Activated CD8-positive, alpha-beta T cell treated with anti-CD3 and anti-CD28 coated beads, Interleukin-2, amount 10 ng/mL, durations not matched to agents 7 days and 5 days (primary cell): ENCODE measurements at places on chromosomes 3 and 15. TPM values are rescaled to one million over a fixed set of nuclear protein-coding genes. Genes with fewer than 3 reads are reported as not detected.

The DIS3L gene
- 23.6 TPM for total RNA-seq

The DPPA2 gene
- total RNA-seq: not detected

The PLS1 gene
- 3.2 TPM for total RNA-seq

The GP9 gene
- total RNA-seq: not detected

The NEK10 gene
- 0.81 TPM for total RNA-seq

The GPR171 gene
- 124 TPM for total RNA-seq

The HSPBAP1 gene
- 5.9 TPM for total RNA-seq

The CMSS1 gene
- total RNA-seq: 42.6 TPM

The EXD1 gene
- not detected for total RNA-seq

GRCh38 chr3:100810671-100811070 lies 101.4 kb downstream of the TFG start:
- DNase-seq: no peak

DNA sequence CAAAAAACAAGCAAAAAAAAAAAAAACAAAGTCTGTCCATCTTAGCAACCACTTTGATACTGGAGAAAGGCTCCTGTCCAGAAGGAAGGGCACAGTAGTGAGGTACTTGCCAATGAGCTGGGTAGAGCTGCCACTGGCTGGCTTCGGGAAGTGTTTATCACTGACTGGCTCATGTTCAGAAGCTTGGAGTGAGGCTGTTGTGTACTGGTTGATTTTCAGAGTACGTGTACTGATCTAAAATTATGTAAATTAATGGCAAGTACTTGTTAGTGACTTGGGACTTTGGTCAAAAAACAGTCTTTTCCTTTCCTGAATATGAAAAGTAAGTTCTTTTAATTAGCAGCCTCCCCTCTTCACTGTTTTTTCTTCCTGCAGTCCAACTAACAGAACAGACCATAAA lies 979 bp upstream of the ZNF621 start:
- DNase-seq: no peak

DNA sequence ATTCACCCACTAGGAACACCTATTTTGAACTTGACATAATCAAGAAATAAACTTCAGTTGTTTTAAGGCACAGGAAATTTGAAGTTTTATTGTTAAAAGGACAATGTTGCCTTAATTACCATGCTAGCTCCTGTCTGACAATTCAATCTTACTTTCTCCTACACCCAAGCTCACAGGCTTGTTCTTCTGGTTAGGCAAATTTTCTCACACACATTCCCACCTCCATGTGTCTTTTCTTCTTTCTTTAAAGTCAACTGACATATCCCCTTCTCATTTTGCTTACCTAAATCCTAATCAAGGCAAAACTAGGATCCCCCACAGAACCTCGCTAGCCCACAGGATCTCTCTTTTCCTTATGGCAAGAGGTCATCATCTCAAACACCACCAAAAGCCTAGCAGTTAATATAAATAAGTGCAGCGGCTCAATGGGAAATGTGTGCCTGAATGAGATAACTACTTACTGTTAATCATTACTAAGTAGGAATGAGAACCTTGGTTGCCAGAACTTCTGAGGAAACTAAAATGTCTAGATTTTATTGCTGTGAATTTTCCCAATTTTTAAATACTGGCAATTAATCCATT lies 189.3 kb downstream of the PLCH1 start:
- DNase-seq: no peak

DNA sequence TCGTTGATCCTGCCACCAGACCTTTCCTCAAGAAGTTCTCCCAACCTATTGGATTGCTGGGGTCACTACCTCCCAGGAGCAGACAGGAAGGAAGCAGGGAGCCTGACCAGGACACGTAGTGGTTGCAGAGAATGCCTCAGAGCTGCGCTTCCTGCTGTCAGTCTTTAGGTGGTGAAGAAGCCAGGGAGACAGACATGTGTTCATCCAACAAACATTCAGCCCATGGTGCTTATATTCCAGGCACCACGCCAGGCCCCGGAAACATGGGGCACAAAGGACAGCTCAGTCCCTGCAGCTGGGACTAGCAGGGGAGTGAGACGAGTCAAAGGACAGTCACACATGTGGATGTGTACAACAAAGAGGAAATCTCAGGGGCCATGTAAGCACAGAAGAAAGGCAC lies 26.0 kb upstream of the CORO2B start:
- peak; percentile 15 for DNase-seq

GRCh38 chr3:171901615-171902312 lies 58.6 kb downstream of the TMEM212 start:
- DNase-seq: no peak

DNA sequence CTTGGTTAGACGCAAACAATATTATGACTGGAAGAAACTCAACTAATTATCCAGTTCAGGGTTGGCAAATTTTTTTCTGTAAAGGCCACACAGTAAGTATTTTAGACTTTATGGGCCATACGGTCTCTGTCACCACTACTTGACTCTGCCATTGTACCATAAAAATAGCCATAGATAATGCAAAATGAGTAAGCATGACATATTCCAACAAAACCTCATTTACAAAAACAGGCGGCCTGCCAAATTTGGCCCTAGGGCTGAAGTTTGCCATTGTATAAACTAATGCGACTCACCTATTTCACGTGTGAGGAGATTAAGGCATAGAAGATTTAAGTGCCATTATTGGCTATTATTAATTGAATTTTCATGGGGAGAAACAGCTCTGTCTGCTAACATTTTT lies 116.8 kb upstream of the CNTN6 start:
- no peak for DNase-seq

DNA sequence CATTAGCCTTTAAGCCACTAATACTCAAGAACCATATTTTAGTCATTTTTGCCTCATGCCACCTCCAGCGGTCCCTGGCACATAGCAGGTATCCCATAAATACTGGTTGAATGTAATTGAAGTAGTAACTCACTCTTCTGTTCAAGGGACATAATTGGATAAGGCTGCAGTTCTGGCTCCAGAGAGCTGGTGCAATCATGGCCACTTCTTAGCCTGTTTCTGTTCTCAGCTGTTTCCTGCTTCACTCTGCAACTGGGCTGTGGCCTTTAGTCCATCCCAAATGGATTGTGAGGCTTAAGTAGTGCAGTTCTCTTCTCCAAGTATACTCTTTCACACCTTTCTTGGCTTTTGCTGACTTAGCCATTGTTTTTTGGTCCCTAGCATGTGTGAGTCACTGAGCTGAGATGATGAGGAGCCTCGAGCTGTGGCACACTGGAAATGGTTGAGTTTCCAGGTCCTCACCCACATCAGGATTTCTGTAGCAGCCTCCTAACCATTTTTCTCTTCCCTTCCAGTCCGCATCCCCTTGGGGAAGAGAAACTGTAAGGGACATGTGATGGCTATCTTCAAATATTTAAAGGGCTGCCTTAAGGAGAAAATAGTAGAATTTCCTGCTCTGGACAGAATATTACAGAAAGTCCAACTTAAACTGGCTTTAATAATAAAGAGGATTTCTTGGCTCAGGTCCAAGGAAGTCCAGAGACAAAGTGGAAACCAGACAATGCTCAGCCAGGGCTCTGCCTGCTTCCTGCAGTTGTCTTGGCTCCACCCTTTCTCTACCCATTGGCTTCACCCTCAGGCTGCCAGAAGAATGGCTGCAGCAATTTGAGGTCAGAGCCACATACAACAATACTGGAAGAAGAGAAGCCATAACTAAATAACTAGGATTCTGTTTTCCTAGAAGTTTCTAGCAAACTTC lies 305.4 kb upstream of the ROPN1 start:
- no peak for DNase-seq

DNA sequence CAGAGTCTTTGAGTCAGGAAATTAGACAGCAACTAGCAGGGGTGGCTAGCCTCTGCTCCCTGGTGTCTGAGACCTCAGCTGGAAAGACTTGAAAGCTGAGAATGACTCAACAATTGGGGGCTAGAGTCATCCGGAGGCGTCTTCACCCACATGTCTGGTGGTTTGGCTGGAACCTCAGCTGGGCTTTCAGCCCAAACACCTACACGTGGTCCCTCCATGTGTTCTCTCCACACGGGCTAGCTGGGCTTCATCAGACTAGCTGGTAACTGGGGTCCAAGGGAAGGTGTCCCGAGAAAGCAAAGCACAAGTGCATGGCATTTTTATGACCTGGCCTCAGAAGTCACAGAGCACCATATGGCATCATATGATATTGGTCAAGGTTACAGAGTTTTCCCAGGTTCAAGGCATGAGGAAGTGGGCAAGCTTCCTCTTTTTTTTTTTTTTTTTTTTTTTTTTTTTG lies 19.9 kb upstream of the ABHD2 start:
- DNase-seq: peak; percentile 58

GRCh38 chr3:130688015-130688688 lies 58.5 kb downstream of the PIK3R4 start:
- DNase-seq: no peak

GRCh38 chr3:124837730-124838186 lies 49.4 kb downstream of the ITGB5 start:
- DNase-seq: no peak

DNA sequence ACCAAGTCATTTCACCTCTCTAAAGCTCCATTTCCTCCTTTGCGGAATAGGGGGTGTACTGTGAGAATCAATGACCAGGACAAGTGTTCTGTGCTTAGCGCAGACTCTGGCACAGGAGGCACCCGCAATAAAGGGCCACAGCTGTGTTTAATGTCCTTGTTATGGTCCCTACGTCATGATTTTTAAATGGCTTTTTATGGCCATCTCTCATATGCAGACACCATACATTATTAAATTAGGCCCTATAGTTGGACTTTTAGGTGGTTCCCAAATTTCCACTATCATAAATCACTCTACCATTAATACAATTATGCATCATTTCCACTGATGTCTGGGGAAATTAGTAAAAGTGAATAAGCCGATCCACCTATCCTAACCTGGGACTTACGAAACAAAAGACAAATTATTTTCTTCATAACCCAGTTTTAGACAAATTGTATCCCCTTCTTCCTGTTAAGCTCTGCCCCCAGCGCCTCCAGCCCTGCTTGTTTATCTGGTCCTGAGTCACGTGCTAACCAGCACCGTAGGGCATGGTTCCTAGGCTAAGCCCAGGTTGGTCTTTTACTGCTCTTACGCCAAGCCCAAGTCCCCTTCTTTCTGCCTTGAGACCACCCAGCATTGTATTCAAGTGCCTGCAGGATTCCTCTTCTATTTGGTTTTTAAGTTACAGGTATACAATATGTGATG lies 278.3 kb downstream of the SHQ1 start:
- no peak for DNase-seq

DNA sequence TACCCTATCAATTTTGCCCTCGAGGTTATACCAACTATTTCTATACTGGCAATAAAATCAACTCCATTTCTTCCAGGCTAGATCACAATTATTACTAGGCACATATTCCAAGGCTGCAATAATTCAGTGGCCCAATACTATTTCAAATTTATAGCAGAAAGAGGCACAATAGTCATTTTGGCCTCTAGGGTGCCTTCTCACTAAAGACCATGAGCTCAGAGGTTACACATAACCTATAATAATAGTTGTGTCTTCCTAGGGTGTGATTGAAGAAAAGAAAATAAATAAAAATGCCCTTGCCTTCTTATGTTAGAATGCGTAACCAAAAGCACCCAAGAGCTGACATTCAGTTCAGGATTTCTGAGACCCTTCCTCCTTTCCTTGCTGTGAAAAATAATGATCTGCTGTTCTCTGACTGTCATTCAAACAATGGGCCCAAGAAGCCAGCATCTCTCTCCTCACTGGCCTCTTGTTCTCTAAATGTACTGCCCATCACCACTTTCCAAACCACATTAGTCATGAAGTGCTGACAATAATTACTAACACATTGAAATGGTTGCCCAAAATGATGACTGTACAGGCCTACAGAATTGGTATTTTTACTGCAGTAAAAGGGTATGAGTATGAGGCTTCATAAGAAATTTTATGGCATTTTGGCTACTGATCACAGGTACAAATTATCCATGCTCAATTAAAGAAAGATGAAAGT lies 244.8 kb downstream of the LRRN1 start:
- no peak for DNase-seq

DNA sequence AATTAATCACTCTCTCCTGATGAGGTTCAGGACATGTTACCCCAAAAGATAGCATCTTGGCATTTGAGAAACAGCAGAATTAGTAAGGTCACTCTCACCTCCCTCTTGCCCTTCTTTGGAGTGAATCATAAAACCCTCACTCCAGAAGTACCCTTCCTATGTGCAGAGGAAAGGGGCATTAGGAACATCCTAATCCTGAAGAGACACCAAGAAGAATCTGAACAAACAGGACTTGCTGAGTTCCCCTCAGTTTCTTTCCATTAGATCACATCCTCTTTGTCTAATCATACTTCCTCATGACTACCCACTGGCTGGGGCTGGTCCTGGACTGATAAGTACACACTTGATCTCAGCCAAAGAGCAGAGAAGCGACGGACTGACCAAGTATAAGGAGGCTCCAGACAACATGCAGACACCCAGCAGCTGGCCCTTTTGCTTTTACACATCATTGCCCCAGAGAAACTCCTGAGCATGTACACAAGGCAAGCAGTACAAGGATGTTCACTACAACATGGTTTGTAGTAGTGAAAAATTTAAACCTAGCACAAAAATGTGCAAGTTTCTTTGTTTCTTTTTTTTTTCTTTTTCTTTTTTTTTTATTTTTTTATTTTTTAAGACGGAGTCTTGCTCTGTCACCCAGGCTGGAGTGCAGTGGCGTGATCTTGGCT lies 15.0 kb upstream of the TM6SF1 start:
- DNase-seq: no peak

GRCh38 chr3:64080616-64081234 lies 57.4 kb upstream of the PSMD6 start:
- no peak for DNase-seq

- no peak for DNase-seq
Measured at GRCh38 chr15:96361309-96362010, 31.0 kb downstream of the NR2F2 start.

DNA sequence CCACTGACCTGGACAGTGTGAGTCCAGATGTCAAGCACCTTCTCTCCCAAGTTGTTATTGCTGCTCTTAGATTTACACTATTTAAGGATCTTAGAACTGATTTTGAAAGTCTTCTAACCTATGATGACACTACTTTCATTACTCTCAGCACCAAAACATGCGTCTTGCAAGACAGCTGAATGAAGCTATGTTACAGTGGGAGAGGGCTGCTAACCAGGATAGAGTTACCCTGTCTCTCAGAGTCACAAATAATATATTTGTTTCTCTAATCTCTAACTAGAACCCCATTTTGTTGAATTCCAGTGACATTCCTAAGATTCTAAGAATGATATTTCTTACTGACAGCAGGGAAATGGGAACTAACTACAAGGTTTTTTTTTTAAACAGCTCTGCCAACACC lies 455.5 kb downstream of the MAGI1 start:
- no peak for DNase-seq

GRCh38 chr3:119173325-119173724 lies at the start of gene UPK1B:
TSS of gene UPK1B (plus strand) at chr3:119173598. CDS start at chr3:119186742, 13,144 bp downstream.
- DNase-seq: no peak
